DMS79 treated with DMSO at 0.1 percent for 48 hours (cell line): ENCODE measurements at places on chromosomes 13 and 19.

DNA sequence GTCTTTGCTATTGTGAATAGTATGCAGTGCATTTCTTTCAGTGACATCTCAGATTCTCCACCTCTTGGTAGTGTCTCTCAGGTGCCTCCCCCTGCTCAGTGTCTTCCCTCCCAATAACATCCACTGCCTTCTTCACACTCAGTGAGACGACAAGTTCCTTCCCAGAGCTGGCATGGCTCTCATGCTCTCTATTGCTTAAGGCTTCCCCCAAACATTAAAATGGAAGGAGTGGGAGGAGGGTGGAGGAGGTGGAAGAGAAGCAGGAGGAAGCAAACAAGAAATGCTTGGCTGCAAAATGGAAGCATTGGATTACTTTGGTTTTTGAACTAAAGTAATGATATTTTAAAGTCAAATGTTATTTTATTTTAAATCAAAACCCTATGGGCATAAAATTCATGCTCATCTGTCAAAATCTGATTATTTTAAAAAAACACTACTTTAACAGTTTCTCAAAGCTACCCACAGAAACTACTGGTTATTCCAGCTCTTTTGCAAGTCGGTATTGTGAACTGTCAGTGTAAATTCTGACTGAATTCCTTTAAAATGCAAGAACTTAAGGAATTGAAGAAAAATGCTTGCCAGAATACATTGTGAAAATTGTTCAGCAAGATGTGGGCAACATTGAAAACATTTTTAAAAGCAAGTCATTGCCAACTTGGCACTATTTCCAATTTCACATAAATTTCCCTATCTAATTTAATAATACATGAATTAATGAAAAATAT, 727.6 kb upstream of the ARGLU1 start:
- DNase-seq = no peak

- DNase-seq = no peak
Observed at GRCh38 chr19:5697022-5697889, 7.2 kb downstream of the RPL36 start.

DNA sequence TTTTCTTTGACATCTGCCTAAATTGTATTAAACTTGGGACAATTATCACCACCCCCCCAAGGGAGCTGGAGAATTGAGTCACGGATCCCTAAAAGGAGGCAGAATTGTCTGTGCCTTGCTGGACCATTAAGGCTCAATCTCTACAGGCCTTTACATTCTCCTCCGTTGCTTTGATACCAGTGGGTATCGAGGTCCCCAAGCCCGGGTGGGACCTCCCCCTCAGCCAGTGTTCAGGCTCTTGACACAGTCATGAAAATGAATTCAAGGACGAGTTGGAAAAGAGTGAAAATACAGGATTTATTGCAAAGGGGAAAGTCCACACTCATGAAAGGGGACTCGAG, 5.6 kb downstream of the PPP1R15A start:
- DNase-seq = no peak

DNA sequence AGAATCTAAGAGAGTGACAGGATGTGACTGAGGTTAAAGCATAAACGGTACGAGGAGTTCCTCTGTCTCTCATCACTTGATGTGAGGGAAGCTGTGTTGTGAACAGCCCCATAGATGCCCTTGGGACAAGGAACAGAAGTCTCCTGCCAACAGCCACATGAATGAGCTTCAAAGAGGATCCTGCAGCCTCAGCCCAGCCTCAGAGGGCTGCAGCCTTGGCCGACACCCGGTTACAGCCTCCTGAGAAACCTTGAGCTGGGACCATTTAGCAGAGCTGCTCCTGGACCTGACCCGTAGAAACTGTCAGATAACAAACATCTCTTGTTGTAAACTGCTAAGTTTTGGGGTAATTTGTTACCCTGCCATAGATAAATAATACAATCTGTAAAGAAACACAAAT, 54.2 kb downstream of the CCNE1 start:
- no peak for DNase-seq

- no peak for DNase-seq
Observed at GRCh38 chr13:30991922-30992321, 59.5 kb downstream of the TEX26 start.

DNA sequence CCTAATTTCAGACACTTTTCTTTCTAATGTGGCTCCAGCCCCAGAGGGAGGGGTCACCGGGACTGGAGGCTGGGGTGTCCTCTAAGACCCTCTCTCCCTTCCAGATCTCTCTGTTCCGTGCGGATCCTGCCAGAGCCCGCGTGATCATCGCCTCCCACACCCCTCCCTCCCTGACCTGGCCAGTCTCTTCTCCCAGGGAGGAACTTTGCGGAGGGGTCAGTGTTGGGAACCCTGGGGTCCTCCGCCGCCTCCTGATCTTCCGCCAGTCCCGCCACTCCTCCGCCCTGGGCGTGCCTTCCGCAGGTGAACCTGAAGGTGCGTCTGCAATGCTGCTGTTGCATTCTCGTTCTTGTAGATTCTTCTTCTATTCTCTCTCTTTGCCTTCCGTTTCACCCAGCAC, 9.1 kb downstream of the SOX21 start:
- no peak for DNase-seq

DNA sequence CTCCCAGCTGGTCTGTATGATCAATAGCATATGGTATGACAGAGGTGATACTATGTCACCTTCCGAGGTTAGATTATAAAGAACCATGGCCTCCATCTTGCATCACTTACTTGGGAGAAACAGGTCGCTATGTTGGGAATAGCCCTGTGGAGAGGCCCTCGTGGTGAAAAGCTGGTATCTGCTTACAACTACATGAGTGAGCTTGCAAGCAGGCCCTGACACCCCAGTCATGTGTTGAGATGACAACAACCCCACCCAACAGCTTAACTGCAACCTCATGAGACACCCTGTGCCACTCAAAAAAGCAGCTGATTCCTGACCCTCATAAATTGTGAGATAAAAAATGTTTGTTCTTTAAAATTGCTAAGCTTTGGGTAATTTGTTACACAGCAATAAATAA, 18.8 kb downstream of the MTRF1 start:
- DNase-seq = no peak

DNA sequence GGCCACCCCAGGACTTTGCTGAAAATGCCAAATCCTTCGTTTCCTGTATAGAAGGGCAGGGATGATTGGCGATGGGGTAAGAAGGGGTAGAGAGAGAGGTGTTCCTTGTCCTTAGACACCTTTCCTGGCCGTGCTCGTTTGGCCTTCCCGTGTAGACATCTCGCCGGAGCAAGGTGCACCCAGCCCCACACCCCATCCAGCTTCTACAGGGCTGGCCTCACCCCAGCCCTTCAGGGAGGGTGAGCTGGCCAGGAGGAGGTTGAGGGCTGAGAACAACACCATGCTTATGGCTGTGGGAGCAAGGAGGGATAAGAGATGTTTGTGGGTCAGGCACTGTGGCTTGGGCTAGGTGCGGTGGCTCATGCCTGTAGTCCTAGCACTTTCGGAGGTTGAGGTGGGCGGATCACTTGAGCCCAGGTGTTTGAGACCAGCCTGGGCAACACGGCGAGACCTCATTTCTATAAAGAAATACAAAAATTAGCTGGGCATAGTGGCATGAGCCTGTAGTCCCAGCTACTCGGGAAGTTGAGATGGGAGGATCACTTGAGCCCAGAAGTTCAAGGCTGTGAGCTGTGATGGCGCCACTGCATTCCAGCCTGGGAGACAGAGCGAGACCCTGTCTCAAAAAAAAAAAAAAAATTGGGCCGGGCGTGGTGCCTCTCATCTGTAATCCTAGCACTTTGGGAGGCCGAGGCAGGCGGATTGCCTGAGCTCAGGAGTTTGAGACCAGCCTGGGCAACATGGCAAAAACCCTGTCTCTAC, 15.5 kb downstream of the SMARCA4 start:
- DNase-seq = no peak

GRCh38 chr13:93307136-93307535, 80.5 kb downstream of the GPC6 start:
- DNase-seq = no peak
